ENCODE measurements at places on chromosomes 7 and 10.

DNA sequence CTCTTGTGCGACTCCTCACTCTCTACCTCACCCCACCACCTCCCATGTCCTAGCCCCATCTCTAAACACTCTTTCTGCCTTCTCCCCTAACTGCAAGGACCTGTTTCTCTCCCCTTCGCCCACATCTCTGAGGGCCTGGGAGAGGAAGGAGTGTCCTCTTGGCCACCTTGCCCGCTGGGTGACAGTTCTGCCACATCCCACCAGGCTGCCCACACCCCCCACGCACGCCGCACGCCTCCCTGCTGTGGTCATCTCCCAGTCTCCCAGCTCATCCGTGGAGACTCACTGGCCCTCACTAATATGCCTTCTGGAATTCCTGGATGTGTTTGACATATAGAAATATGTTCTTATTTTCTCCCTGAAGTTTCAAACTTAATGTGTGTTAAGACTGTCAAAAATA, 48.5 kb downstream of the GRB10 start:
- no peak for DNase-seq

- DNase-seq = no peak
Observed at GRCh38 chr7:22664988-22665798, 61.8 kb upstream of the IL6 start.

- no peak for DNase-seq
Observed at GRCh38 chr7:52325237-52325636, 710.2 kb upstream of the POM121L12 start.

- peak; percentile 81 for DNase-seq
Observed at GRCh38 chr7:70856901-70857630, 274.9 kb upstream of the GALNT17 start.

DNA sequence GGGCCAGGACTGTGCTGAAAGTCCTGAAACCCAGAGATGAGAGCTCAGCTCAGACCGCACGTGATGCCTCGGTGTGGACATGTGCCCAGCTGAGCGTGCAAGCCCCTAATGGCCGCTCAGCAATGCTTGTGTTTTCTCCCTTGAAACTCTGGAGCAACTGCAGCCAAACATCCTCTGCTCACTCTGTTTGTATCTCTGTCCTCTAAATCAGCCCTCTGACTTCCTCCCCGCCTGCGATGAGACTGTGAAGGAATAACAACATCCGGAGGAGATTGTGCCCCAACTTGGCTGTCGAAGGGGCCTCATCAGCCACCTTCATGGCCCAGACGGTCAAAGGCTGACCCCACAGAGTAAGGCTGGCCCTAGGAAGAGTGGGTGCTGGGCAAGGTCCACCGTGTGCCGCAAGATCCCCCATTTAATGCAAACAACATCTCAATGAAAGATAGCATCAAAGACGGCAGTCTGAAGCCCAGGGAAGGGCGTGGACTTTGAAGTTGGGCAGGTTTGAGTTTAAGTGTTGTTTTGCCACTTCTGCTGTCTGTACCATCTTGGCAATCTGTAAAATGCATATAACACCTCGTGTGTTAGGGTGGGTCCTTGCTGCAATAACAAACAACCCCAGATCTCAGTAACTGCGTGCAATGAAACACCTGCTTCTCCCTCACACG, 39.9 kb downstream of the CALML3 start:
- DNase-seq = no peak
